ENCODE measurements at places on chromosomes 13 and 19. TPM values are rescaled to one million over a fixed set of nuclear protein-coding genes. Genes with fewer than 3 reads are reported as not detected.
A peak's percentile ranks its signal among the peaks of the same experiment; 100 is the strongest.

GRCh38 chr13:50635504-50635903, 208.0 kb downstream of the DLEU7 start:
- no peak overlapping the region for H3K27ac ChIP-seq
- H3K36me3 ChIP-seq, result no peaks in the 10 kb centered on the region
- DNase-seq, result peak; percentile 13
- no peak overlapping the region for H3K4me3 ChIP-seq

DNA sequence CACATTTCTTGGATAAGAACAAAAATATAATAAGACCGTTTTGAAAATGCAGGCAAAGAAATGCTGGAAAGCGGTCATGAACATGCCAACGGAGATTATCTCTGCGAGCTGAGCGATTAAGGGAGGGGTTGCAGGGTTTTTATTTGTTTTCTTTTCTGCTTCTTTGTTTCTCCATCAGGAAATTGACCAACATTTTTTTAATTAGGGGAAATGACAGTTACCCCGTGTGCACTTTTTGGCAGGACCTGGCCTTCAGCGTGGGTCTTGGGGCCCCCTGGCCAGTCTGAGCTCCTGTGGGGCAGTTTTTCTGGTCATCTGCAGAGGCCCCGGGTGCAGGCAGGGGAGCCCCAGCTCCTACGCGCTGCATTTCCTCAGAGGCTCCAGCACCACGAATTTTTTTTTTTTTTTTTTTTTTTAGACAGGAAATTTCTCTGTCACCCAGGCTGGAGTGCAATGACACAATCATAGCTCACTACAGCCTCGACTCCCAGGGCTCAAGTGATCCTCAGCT, 31.3 kb upstream of the HOMER3 start:
- DNase-seq, result no peak
- H3K4me1 ChIP-seq, result peaks cover 3% of the 10 kb centered on the region
- H3K27me3 ChIP-seq, result no peaks in the 10 kb centered on the region
- H3K36me3 ChIP-seq, result no peaks in the 10 kb centered on the region
- H3K4me3 ChIP-seq, result no peak overlapping the region

GRCh38 chr13:104301171-104301975, 1235.2 kb upstream of the SLC10A2 start:
- no peaks in the 10 kb centered on the region for H3K36me3 ChIP-seq
- no peak overlapping the region for H3K4me3 ChIP-seq
- no peak for DNase-seq
- no peak overlapping the region for H3K27ac ChIP-seq
- H3K4me1 ChIP-seq, result no peaks in the 10 kb centered on the region

DNA sequence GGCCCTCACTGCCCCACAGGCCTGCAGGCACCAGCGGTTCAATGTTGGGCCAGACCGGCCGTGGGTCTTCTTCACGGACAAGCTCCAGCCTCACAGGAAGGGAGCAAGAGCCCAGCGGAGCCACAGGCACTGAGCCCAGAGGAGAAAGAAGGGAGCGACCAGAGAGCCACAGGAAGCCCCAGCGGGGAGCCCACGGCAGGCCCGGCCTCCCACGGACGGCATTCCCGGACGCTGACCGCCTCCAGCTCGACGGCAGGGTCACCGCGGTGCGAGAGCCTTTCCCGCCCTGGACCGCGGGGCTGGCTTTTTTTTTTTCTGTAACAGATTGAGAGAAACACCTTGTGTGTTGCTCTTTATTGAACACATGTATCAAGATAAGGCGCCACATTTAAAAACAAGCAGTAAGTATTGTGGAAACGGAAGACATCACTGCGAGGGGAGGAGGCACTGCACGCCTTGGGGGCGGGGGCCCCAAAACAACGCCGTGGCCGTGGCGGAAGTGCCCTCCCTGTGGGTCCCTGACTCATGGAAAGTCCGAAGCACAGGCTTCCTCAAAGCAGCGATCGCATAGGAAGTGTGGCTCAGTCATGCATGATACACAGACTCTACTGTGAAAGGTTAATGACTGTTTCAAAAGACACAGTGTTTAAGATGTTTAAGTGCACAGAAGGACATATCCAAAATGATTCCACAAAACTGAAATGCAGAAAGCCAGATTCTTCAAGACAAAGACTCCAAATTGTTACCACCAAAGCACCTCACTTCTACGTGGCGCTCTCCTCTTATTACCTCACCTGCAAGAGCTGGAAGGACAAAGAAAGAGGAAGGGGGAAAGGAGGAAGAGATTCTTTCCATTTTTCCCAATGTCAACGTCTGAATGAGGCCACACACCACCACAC, 3.5 kb downstream of the RASA3 start:
- H3K36me3 ChIP-seq, result no peaks in the 10 kb centered on the region
- H3K4me1 ChIP-seq, result peaks cover 64% of the 10 kb centered on the region
- peak; percentile 61 for DNase-seq

GRCh38 chr19:30369833-30370232, 2.4 kb upstream of the ZNF536 start:
- no peaks in the 10 kb centered on the region for H3K4me1 ChIP-seq
- no peak overlapping the region for H3K27ac ChIP-seq
- no peak overlapping the region for H3K4me3 ChIP-seq
- H3K36me3 ChIP-seq, result no peaks in the 10 kb centered on the region
- H3K27me3 ChIP-seq, result no peaks in the 10 kb centered on the region

- H3K27me3 ChIP-seq, result no peaks in the 10 kb centered on the region
- H3K4me1 ChIP-seq, result peaks cover 69% of the 10 kb centered on the region
- peak overlapping the region; percentile 83 for H3K27ac ChIP-seq
- DNase-seq, result peak; percentile 82
- no peak overlapping the region for H3K4me3 ChIP-seq
Observed at GRCh38 chr19:46970815-46971214, 48.8 kb upstream of the NPAS1 start.

DNA sequence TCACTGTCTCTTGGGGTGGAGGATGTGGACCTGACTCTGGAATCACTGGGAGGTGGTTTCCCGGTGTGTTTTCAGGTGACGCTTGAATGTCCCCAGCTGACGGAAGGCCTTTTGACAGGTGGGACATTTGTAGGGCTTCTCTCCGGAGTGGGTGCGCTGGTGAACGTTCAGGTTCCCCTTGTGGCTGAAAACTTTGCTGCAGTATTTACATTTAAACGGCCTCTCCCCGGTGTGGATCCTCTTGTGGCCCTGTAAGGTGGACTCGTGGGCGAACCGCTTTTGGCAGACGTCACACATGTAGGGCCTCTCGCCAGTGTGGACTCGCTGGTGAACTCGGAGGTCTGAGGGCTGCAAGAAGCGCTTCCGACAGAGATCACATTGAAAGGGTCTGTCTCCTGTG, 7.8 kb downstream of the ZSCAN5B start:
- no peaks in the 10 kb centered on the region for H3K4me1 ChIP-seq
- no peaks in the 10 kb centered on the region for H3K27me3 ChIP-seq
- no peak overlapping the region for H3K4me3 ChIP-seq
- no peak for DNase-seq
- no peak overlapping the region for H3K27ac ChIP-seq

GRCh38 chr19:33171916-33172359, 22.2 kb upstream of the LRP3 start:
- no peak for DNase-seq
- H3K4me1 ChIP-seq, result peaks cover 12% of the 10 kb centered on the region
- H3K4me3 ChIP-seq, result no peak overlapping the region
- H3K27me3 ChIP-seq, result no peaks in the 10 kb centered on the region

GRCh38 chr19:41521931-41522555, 53.9 kb upstream of the CEACAM21 start:
- no peak for DNase-seq
- no peaks in the 10 kb centered on the region for H3K36me3 ChIP-seq
- H3K27me3 ChIP-seq, result peaks cover 44% of the 10 kb centered on the region
- peak overlapping the region; percentile 14 for H3K27ac ChIP-seq

DNA sequence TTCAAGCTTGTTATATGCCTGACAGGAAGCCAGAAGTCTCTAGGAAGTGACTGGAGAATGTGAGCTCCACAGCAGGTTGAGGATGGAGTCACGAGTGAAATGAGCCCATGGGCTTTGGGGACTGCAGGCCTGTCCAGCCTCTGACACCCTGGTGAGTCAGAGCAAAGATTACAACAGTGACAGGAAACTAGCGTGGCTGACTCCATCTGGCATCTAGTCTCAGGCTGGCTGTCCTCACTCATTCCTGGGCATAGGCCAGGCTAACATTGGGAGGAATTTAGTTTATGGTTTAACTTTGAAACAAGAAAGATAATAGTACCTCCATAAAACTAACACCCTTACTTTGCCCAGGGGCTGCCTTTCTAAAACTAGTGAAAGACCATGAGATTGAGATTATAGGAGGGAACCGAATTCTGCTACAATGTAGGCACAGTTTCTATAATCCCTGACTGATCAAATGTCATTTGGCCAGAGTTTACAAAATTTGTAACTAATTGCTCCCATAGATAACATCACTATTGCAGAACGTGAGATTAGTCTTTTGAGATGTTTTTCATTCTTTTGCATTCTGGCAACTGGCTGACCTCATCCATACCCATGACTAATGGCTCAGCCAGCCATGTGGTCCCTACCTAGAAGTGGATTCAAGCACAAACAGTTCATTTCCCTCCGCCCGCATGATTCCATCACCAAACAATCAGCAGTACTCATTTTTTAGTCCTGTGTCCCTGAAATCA, 28.4 kb downstream of the PSG1 start:
- H3K27ac ChIP-seq, result no peak overlapping the region
- no peak overlapping the region for H3K4me3 ChIP-seq
- no peaks in the 10 kb centered on the region for H3K27me3 ChIP-seq
- peak; percentile 19 for DNase-seq
- H3K36me3 ChIP-seq, result no peaks in the 10 kb centered on the region
- H3K4me1 ChIP-seq, result no peaks in the 10 kb centered on the region

DNA sequence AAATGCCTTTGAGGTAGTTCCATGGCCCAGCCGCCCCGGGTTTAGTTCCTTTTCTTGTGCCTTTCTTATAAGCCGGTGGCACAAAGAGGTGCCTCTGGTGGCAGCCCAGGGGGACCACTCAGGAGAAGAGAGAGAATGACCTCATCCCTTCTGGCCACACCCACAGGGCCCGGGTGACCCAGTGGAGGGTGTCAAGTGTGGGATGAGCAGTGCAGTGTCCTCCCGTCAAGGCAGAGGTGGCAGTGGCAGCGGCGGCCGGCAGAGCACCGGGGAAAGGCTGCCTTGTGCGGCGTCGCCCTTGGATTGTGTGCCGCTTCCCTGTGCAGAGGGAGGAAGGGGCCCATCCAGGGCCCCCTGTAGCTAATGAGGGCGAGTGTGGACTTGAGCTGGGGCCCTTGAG, 47.9 kb downstream of the KDM4B start:
- DNase-seq, result no peak
- no peak overlapping the region for H3K27ac ChIP-seq
- H3K36me3 ChIP-seq, result peaks cover 12% of the 10 kb centered on the region
- H3K27me3 ChIP-seq, result no peaks in the 10 kb centered on the region

DNA sequence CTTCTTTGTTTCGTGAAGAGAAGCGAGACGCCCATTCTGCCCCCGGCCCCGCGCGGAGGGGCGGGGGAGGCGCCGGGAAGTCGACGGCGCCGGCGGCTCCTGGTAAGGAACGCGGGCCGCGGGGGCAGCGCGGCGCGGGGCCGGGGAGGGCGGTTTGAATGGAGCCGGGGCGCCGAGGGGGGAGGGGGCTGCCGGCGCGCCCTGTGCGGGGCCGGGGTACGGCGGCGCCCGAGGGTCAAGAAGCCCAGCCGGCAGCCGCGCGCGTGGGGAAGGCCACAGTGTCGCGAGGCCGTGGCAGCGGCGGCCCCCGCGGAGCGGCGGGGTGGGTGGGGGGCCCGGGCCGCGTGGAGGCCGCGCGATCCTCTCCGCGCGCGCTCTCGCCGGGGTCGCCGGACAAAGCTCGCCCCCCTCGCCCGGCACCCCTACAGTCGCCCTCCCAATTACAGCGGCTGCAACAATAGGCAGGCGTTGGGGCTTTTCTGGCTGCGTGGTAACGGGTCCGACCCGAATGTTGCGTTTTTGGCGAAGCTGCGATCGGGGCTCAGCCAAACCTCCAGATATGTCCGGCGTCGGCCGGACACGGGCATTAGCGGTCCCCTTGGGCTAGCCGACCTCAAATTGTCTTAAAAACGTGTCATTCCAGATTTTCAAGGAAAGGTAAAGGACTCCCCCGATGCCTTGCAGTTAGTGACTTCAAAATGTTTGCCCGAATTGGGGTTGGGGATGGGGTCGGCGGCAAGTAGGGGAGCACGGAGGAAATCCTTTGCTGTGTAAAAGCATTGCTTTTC, 437 bp downstream of the SMARCA4 start:
- H3K27ac ChIP-seq, result peak overlapping the region; percentile 88
- H3K36me3 ChIP-seq, result no peaks in the 10 kb centered on the region
- peaks cover 24% of the 10 kb centered on the region for H3K4me1 ChIP-seq
- H3K27me3 ChIP-seq, result no peaks in the 10 kb centered on the region
- H3K4me3 ChIP-seq, result peak overlapping the region; percentile 86

GRCh38 chr19:18253716-18254115, 20.5 kb downstream of the IQCN start:
- no peak for DNase-seq
- no peaks in the 10 kb centered on the region for H3K27me3 ChIP-seq
- no peaks in the 10 kb centered on the region for H3K36me3 ChIP-seq
- no peak overlapping the region for H3K27ac ChIP-seq
- H3K4me3 ChIP-seq, result no peak overlapping the region

GRCh38 chr19:33844478-33844877, 47.8 kb downstream of the KCTD15 start:
- H3K27me3 ChIP-seq, result peaks cover 3% of the 10 kb centered on the region
- no peaks in the 10 kb centered on the region for H3K36me3 ChIP-seq
- H3K4me3 ChIP-seq, result no peak overlapping the region
- no peaks in the 10 kb centered on the region for H3K4me1 ChIP-seq
- no peak for DNase-seq
- H3K27ac ChIP-seq, result no peak overlapping the region

GRCh38 chr13:113364311-113364889, 470 bp upstream of the GRTP1 start:
- H3K27ac ChIP-seq, result peak overlapping the region; percentile 81
- H3K4me1 ChIP-seq, result peaks cover 16% of the 10 kb centered on the region
- H3K4me3 ChIP-seq, result peak overlapping the region; percentile 78
- H3K27me3 ChIP-seq, result no peaks in the 10 kb centered on the region

GRCh38 chr13:20408181-20408580, 117.5 kb downstream of the CRYL1 start:
- H3K4me3 ChIP-seq, result no peak overlapping the region
- H3K27me3 ChIP-seq, result no peaks in the 10 kb centered on the region
- no peaks in the 10 kb centered on the region for H3K4me1 ChIP-seq
- H3K36me3 ChIP-seq, result peaks cover 9% of the 10 kb centered on the region
- H3K27ac ChIP-seq, result no peak overlapping the region

GRCh38 chr13:43364210-43365038, 341.0 kb downstream of the DNAJC15 start:
- no peaks in the 10 kb centered on the region for H3K27me3 ChIP-seq
- H3K4me1 ChIP-seq, result peaks cover 50% of the 10 kb centered on the region
- no peaks in the 10 kb centered on the region for H3K36me3 ChIP-seq
- H3K27ac ChIP-seq, result peak overlapping the region; percentile 50

GRCh38 chr13:89899302-89900103, 1448.0 kb upstream of the MIR17HG start:
- H3K4me1 ChIP-seq, result no peaks in the 10 kb centered on the region
- H3K27me3 ChIP-seq, result no peaks in the 10 kb centered on the region
- DNase-seq, result no peak
- no peak overlapping the region for H3K4me3 ChIP-seq
- no peaks in the 10 kb centered on the region for H3K36me3 ChIP-seq

The ZNF208 gene
- not detected for total RNA-seq

The SLC10A2 gene
- not detected for total RNA-seq

The NPAS1 gene
- total RNA-seq, result not detected

The ZNF583 gene
- total RNA-seq, result 3.5 TPM

The ZNF154 gene
- 0.49 TPM for total RNA-seq

The MRPL4 gene
- total RNA-seq, result 68.3 TPM

The LGI4 gene
- total RNA-seq, result 16.1 TPM

The ACER1 gene
- total RNA-seq, result not detected

The FGF9 gene
- total RNA-seq, result 0.25 TPM

The ZNF329 gene
- total RNA-seq, result 2.0 TPM
